ENCODE measurements at places on chromosomes 4 and X. TPM values are rescaled to one million over a fixed set of nuclear protein-coding genes. Genes with fewer than 3 reads are reported as not detected.

- DNase-seq, result no peak
Observed at GRCh38 chr4:70902577-70903290, 565 bp downstream of the MOB1B start.

- DNase-seq, result no peak
Observed at GRCh38 chr4:20085156-20085555, 166.5 kb upstream of the SLIT2 start.

- DNase-seq, result no peak
Observed at GRCh38 chr4:22787753-22788375, 95.1 kb downstream of the GBA3 start.

- no peak for DNase-seq
Observed at GRCh38 chrX:21559417-21559816, 98.7 kb downstream of the KLHL34 start.

DNA sequence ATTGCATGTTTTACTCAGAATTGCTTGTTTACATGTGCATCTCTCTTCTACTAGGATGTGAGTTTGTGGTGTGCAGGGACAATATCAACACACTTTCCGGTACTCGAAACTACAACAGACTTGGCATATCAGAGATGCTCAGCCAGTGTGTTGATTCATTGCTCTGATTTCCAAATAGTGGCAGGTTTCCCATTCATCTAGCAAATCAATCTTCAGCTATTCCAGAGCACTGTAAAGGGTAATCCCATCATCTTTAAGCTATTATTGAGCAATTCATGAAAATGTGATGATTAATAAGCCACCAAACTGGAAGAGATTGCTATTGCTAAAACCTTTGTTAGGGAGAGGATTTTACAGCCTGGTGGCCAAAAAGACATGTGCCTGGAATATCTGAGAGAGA is 574.2 kb upstream of the CPEB2 start:
- no peak for DNase-seq

- DNase-seq, result no peak
Observed at GRCh38 chr4:83873996-83874395, 338.1 kb downstream of the GPAT3 start.

GRCh38 chr4:53459548-53459947 is 82.1 kb downstream of the FIP1L1 start:
- peak; percentile 26 for DNase-seq

DNA sequence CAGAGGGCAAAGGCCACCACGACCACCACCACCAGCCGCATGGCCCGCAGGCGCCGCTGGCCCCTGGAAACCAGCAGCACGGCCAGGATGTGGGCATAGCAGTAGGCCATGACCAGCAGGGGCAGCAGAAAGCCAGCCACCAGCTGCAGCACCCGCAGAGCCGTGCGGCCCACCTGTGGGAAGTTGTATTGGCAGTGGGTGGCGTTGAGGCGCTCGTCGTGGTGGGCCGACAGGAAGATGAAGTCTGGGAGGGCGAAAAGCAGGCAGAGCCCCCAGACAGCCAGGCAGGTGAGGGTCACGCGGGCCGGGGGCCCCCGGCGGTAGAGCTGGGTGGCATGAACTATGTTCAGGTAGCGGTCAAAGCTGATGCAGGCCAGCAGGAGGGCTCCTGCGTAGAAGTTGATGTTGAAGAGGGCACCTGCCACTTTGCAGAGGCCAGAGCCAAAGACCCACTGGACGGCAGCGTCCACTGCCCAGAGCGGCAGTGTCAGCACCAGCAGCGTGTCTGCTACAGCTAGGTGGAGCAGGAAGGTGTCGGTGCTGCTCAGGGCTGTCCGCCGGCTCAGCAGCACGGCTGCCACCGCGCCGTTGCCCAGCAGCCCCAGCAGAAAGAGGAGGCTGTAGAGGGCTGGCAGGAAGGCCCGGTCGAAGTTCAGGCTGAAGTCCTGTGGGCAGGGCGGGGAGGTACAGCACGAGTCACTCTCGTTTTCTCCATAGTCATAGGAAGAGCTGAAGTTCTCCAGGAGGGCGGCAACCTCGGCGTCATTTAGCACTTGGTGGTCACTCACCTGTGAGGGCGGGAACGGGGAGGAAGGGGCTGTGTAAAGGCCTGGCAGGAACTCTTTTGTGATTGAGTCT is 1.4 kb downstream of the CXCR3 start:
- DNase-seq, result no peak

DNA sequence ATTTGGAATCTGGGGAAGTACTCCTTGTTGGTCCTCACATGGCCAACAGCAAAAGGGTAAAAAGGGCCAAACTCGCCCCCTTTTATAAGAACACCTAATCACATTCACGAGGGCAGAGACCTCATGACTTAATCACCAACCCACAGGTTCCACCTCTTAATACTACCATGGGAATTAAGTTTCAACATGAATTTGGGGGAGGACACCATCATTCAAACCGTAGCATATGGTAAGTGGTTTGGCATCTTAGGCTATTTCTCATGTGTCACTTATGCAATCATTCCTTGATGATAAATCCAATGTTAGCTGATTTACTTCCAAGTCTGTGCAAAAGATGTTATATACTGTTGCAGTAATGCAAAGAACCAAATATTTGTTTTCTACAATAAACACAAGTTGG is 302.9 kb upstream of the FAM241A start:
- no peak for DNase-seq

DNA sequence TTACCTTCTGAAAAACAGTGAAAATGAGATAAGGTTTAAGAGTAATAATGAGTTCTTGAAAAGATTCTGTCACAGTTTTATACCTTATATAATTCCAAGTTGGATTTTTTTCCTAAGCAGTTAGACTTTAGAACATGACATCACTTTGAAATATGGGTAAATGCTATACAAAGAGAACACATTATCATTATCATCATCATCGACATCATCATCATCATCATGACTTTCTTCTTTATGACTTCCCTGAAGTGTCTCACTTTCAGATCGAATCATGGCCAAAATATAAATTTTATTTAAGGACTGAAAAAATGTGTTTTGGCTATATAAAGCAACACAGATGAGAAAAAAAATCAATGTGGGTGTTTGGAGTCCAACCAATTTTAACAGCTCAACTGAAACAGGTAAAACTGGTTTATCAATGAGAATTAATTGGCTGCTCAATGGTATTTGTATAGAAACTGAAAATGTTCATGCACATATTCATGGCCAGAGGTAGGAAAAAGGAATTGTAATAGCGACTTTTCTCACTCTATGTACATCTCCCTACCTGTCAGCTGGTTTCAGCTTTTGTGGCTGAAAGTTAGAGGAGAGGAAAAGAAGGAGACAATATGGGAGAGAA is 243.1 kb upstream of the GPC4 start:
- DNase-seq, result no peak

DNA sequence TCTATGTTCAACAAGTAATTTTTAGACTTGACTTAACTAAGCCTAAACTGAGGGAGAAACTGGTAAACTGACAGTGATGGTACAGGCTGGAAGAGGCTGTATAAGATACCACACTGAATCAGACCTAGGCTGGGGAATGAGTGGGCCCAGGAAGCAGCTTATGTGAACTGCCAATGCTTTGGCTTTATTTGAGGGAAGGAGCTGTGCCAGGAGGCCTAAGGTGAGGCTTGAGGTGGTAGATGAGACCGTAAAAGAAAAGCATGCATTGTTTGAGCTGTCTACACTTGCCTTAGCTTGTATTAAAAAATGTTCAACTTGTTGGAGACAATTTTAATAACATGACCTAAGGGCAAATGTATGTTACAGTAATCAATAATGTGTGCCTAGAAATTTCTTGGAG is 96.2 kb downstream of the RS1 start:
- no peak for DNase-seq

- no peak for DNase-seq
Observed at GRCh38 chrX:97968376-97969163, 1084.9 kb downstream of the RPA4 start.

- no peak for DNase-seq
Observed at GRCh38 chr4:97867557-97868091, 275.7 kb downstream of the STPG2 start.

DNA sequence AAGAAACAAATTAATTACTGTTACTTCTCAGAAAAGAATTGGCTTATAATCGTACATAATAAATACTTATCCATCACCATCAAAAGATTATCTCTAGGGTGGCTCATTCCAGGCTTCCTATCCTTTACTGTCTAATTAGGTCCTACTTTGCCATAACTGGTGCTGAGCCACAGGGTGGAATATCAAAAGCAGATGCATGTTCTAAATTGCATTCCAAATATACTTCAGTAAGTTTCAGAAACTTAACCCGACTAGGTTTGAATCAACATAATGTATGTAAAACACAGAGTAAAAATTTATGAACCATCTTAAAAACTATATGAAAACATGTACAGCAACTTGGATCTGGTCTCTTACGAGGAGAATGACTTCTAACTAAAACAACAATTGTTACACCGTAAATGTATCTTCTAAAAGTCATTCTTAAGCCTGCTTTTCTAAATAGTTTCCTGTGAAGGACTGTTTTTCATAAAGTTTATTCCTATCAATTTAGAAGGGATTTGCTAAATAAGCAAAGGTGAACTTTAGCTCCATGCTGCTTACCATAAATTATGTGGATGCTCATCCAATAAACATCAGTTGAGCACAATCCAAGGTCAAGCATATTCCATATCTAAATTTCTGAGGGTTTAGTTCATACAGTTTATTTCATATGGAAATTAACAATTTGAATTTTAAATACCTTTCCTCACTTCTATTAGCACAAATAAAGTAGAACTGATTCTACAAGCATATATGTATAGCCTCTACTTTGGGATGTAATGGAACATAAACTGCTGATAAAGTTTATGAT is 13.4 kb downstream of the ZAR1 start:
- DNase-seq, result no peak

GRCh38 chrX:21838937-21839333 is 482 bp upstream of the MBTPS2 start:
- peak; percentile 42 for DNase-seq

DNA sequence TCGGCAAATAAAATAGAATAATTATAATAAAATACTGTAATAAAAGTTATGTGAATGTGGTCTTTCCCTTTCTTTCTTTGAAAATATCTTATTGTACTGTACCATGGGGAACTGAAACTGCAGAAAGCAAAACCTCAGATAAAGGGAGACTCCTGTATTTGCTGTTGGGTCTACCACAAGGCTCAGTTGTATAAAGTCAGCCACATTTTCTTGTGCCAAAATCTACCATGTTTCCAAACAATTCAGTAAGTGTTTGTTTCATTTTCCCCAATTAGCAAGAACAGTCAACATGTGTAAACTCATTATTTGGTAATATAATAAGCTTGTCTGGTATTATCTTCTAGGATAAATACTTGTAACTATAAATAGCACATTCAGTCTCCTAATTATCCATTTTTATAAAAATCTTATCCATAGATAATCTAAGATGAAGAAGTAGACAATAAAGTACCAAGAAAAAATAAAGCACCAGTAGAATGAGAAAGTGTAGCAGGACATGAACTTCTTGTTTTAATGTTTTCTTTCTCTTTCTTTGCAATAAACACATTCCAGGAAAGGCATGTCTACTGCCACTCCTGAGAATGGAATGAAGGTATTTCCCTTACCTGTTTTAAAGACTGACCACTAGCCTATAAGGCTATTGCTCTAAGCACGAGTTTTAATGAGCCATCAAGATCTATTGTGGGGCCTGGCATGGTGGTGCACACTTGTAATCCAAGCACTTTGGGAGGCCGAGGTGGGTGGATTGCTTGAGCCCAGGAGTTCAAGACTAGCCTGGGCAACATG is 15.0 kb upstream of the OTUD4 start:
- no peak for DNase-seq

DNA sequence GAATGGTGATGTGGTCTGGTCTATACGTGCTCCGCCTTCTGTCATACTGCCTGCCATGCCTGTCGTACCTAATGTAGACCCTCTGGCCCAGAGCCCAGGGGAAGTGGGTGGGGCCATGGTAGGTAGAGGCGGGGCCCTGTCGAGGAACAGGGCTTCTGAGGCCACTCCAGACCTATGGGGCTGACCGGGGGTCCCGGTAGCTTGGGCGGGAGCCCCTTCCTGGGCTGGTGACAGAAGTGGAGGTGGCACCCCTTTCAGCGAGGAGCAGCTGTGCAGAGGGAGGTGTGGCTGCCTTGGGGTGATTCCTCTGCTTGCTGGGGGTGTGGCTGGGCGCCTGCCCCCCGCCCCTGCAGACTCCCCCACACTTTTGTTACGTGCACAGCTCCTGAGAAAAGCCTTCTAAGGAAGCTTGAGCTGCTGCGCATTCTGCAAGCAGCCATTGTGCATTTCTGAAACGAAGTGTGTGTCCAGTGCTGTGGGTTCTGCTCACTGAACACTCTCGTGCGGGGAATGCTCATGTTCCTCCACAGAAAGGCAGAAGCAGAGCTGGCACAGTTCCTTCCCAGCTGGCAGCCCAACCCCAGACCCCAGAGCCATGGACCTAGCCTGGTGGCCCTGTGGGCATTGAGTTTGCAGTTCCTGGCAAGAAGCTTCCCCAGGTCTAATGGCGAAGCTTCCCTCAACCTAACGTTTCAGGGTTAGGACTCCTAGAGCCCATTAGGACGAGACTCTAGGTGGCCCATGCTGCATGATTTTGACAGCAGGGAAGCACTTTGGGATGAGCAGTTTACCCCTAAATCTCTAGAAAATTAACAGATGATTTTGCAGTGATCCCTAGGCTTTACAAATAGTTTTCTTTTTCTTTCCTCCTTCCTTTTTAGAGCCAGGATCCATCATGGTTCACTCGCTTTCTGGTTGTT is 72.7 kb upstream of the HGFAC start:
- DNase-seq, result peak; percentile 26

- peak; percentile 19 for DNase-seq
Observed at GRCh38 chrX:153948002-153948466, 3.6 kb upstream of the RENBP start.

GRCh38 chr4:124783847-124784246 is 71.3 kb upstream of the ANKRD50 start:
- DNase-seq, result no peak

- peak; percentile 32 for DNase-seq
Observed at GRCh38 chrX:49761481-49761880, 65.7 kb upstream of the PAGE1 start.

Gene DRD5
- not detected for total RNA-seq

Gene NAA11
- not detected for total RNA-seq

Gene CDS1
- total RNA-seq, result 0.05 TPM

Gene TMPRSS11A
- total RNA-seq, result not detected

Gene L1CAM
- total RNA-seq, result 1.1 TPM

Gene SSX4
- not detected for total RNA-seq

Gene NPY2R
- not detected for total RNA-seq

Gene AMTN
- not detected for total RNA-seq

Gene JCHAIN
- total RNA-seq, result not detected

Gene MAGEC2
- total RNA-seq, result not detected

Gene FAM47B
- not detected for total RNA-seq

Measured in dermis blood vessel endothelial cell (primary cell).